ENCODE measurements at places on chromosomes 12 and 14.

GRCh38 chr14:22476887-22477286 lies 112.1 kb downstream of the DAD1 start:
- no peak for DNase-seq

DNA sequence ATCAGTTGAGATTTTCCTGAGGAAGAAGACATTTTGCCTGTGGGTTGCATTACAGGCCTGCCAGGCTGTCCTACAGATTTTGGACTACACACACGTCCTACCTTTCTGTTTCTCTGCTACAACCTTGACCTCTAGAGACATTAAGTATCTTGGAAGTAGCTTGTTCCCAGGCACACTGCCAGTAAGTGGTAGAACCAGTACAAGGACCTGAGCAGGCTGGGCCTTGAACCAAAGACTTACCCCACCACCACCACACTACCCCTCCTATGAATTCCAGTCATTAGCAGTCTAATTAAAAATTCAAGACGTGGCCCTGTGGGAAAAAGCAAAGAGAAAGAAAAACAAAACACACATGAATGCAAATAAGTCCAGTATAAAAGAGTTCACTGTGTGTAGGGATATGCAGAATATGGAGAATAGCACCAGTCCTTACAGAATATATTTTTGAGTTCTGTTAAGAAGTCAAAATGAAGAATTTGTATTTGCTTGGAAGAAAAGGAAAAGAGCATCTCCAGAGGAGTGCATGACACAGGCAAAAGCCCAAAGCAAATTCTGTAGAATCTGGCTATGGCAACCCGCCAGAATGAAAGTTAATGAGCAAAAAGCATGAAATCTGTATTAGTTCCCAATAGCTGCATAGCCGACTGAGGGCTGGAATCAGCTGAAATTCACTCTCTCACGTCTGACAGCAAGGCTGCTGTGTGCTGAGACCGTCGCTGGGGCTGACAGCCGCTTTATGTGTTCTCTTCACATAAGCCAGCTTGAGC lies 74.3 kb upstream of the ST8SIA1 start:
- DNase-seq = no peak

DNA sequence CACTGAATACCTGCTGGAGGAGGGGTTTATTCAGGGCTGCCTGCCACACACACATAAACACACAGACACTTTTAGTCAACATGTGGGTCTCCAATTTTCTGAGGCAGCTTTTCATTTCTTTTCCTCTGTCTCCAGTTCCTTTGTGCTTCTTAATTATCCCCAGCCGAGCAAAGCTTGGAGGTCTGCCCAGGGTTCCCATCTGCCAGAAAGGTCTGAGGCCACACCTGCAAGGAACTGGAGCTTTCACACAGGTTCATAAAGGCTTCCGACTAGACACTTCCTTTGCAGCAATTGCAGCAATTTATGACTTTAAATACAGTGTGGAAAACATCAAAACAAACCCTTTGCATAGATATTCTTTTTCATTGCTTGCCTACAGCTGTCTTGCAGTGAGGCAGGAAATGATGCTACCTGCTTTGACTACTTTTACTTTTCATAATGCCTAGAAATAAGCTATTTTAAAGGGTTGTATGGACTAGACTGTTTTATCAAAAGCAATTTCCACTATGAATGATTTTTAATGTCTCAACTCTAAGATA lies 1318.9 kb downstream of the AACS start:
- DNase-seq = no peak

DNA sequence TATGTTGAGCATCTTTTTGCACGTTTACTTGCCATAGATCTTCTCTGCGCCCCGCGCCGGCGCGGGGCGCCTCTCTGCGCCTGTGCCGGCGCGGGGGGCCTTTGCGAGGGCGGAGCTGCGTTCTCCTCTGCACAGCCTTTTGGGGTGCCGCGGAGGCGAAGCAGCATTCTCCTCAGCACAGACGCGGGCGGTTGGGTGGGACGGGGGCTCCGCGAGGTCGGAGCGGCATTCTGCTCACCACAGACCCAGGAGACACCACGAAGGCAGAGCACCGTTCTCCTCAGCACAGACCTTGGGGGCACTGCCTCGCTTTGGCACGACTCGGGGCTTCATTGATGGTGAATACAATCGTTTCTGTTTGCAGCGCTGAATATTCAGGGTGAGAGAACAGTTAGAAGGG lies 28.5 kb upstream of the ANHX start:
- no peak for DNase-seq

DNA sequence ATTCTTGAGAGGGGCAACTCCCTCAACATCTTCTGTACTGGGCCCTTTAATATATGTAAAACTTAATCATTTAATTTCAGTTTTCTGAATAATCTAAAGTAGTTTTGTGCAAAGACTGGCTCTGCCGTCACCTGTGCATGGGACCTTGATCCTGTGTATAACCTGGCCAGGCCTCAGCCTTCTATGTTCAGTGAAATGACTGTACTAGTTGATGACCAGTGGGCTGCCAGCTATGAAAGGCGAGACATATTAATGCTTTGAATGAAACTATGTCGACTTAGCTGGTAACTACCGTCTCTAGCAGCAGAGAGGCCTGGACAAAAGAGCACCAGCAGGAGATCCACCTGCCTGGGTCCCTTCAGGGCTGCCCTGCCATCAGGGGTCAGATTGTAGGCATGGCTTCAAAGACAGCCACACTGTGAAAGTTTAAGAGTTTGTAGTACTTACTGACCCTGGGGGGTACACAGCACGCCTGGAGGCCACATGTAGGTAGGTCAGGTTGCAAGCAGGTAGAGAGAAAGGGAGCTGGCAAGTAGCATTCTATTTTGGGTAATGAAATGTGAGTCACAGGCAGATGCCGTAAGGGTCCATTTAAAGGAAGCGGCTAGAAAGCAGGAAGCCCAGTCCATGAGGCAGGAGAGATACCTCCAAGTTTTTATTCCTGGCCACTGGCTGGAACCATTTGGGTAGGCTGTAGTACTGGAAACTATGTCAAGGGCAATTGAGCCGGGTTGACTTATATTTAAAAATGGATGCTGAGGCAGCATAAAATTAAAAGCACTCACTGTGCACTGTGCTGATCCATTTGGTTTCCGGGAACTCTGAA lies 77.2 kb downstream of the BHLHE41 start:
- no peak for DNase-seq
